ENCODE measurements at places on chromosomes 3 and 15. TPM values are rescaled to one million over a fixed set of nuclear protein-coding genes. Genes with fewer than 3 reads are reported as not detected.

DNA sequence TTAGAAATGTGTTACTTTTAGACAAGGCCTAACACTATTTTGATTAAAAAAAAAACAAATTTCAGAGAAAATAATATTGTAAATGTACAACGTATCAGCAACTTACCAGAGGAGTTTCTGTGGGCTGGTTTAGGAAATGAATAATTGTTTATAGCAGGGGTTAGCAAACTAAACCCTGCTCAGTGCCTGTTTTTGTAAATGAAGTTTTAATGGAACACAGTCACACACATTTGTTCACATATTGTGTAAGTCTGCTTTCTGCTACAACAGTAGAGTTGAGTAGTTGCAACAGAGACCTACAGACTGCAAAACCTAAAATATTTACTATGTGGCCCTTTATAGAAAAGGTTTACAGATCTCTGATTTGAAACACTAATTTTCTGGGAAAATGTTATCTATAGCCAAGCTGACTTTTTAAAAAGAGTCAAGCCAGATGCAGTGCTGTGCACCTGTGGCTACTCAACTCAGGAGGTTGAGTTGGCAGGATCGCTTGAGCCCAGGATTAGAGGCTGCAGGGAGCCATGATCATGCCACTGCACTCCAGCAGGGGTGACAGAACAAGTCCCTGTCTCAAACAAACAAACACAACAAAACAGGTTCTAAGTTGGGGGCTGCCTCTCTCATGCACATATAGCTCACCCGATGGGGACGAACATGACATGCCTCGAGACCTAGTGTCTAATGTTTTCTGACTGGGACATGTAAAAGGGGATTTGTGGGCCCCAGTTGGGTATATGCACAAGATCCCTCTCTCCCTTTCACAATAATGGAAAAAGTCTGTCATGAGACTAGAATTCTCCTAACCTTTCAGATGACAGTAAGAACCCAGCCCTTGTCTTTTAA, 182.5 kb downstream of the TNIK start:
- no peak for DNase-seq

DNA sequence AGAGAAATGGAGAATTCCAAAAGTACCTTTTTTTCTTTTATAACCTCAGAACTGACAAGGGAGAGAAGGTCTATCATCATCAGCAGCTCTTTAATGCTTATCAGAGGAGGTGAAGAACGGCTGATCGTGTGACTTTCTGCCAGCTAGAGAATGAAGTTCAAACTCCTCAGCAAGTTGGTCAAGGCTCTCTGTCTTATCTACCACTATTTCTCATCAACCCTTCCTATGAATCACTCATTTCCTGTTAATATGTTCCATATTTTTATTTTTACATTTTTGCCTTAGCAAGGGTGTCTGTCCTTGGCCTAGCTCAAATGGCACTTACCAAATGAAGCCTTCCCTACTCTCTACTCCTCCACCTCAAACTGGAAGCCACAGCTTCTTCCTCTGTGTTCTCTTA, 73.1 kb upstream of the TSPAN3 start:
- peak; percentile 54 for DNase-seq

TM6SF1 gene
- total RNA-seq: not detected

DNA sequence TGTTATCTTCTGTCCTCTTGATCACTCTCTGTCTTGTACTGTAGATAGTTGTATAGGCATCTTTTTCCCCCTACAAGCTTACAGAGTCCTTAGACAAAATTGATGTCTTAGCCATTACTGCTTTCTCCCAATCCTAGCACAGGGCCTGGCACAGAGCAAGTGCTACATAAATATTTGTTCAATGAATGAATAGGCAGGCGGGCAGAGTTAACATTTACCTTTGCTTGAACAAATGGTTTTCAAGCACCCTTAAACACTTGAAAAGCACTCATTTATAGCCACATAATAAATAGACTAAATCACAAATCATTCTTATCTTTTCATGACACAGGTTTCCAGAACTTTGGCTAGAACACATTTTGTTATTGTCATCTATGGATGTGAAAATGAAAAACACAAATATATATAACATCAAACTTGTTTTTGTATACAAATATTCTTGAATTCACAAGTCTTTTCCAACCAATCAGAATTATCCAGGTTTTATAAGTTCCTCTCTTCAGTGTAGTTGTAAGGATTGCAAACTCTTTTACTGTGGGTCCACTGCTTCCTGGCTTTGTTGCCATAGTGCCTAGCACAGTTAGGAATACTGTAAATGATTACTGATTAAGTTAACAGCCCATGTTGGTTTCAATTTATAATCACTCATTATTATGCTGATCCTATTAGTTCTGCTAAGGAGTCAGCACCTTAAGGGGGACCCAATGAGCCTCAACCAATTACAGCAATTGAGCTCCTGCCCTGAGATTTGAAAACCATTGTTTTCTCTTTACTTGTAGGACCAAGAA, 61.9 kb downstream of the ISL2 start:
- DNase-seq: no peak

DNA sequence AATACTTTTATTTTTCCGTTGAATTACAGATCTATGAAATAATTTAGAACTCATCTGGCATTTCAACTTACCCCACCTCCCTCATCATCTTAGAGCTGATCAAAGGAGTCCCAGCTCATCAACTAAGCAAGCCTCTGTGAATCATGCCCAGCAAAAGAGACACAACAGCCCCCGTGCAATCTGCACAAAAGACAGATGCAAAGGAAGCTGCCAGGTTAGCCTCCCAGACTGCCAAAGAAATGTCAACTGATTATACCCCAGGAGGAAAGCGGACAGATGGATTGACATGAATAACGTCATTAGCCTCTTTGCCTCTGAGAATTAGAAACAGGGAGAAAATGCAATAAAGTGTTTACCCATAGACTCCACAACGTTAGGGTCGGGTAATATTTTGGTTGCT, 75.0 kb downstream of the GABRB3 start:
- no peak for DNase-seq

TBC1D5 gene
- total RNA-seq: 73.7 TPM

DNA sequence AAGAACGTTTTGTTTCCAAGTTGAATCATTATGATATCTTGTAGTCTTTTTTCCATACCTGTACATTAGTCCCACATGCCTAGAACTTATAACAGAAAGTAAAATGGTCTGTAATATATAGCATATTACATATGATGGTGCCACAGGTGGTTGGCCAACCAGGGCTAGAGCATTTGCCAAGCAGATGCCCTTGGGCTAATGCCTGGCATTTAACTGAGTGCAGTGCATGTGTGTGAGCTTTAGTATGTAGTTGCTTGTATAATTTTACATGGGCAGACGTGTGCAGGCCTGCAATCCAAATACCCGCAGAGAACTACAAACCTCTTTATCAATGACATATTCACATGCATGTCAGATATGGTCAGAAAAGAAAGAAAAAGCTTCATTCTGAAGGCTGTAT, 27.5 kb downstream of the THSD4 start:
- no peak for DNase-seq

GRCh38 chr3:196117809-196118208, 35.9 kb upstream of the TFRC start:
- DNase-seq: no peak

IMPG2 gene
- total RNA-seq: 0.23 TPM

GRCh38 chr15:32730677-32731654, 13.2 kb downstream of the GREM1 start:
- DNase-seq: no peak

DNA sequence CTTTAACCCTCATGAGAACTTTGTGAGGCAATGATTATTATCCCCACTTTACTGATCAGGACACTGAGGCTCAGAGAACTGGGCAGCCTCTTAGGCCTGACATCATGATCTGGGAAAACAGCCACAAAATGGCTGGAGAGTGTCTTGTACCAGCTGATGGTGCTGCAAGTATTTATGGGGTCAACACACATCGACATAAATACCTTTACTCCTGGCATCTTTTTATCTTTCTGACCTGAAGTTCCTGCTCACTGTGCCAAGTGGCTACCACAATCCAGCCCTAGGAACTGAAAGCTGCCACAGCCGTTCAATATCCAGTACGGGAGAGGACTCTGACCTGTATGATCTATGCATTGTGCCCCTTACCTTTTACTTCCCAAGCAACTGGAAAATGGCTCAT, 29.2 kb upstream of the MUC13 start:
- no peak for DNase-seq

- DNase-seq: peak; percentile 7
Measured at GRCh38 chr3:120324190-120324589, 25.0 kb downstream of the LRRC58 start.

GCSAM gene
- total RNA-seq: not detected

DNA sequence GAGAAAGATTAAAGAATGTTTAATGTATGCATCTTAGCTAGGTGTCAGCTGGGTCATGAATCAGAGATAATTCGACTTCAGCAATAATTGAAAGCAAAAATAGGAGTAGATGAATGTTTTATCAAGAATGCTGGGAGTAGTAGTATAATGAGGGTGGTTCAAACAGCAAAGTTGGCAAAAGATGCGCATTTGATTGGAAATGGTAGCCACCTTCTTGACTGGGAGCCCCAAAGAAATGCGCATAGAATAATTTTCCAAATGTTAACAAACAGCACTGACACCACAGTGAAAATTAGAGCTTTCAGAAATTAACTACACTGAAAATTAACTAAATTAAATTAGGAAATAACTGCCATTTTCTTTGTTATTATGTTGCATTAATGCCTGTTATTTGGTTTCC, 195.8 kb downstream of the TUSC7 start:
- no peak for DNase-seq

DNA sequence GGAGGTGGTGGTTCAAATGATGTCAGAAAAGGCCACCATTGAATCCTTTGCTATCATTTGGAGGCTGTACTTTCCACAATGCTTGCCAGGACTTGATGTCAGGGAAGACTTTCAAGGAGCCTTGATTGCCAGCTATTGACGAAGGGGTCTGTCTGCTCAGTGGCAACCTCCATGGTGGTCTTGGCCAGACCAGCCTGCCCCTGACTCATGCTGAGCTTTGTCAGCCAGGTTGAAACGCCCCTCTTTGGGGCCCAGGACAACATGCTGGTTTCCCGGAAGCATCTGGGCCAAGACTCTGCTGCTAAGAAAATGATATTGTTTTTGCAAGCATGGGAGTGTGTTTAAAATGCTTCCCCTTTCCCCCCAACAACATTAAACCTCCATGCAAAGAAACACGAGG, 26.7 kb downstream of the CGNL1 start:
- DNase-seq: no peak

- no peak for DNase-seq
Measured at GRCh38 chr3:58612830-58613229, 35.6 kb upstream of the FAM107A start.

ITPKA gene
- total RNA-seq: 14.2 TPM

TMEM266 gene
- total RNA-seq: not detected

GRCh38 chr3:114998971-114999579, 148.0 kb downstream of the ZBTB20 start:
- DNase-seq: no peak

SLC22A14 gene
- total RNA-seq: not detected

CP gene
- 0.06 TPM for total RNA-seq

CPLX3 gene
- total RNA-seq: not detected

All from LHCN-M2 (cell line).